Calu3 (cell line): ENCODE measurements at places on chromosomes 2 and 18.

- peaks cover 5% of the 10 kb centered on the region for H3K36me3 ChIP-seq
- no peak overlapping the region for H3K27ac ChIP-seq
- peaks cover 9% of the 10 kb centered on the region for H3K4me1 ChIP-seq
- H3K4me3 ChIP-seq, result no peak overlapping the region
Measured at GRCh38 chr2:151799886-151800292, 28.3 kb downstream of the ARL5A start.

- no peaks in the 10 kb centered on the region for H3K36me3 ChIP-seq
- H3K4me3 ChIP-seq, result no peak overlapping the region
- H3K27ac ChIP-seq, result no peak overlapping the region
- DNase-seq, result no peak
- peaks cover 34% of the 10 kb centered on the region for H3K27me3 ChIP-seq
- H3K4me1 ChIP-seq, result peaks cover 11% of the 10 kb centered on the region
Measured at GRCh38 chr2:47558116-47558767, 155.3 kb downstream of the MSH2 start.

- DNase-seq, result no peak
- H3K36me3 ChIP-seq, result no peaks in the 10 kb centered on the region
- no peak overlapping the region for H3K27ac ChIP-seq
- no peak overlapping the region for H3K4me3 ChIP-seq
Measured at GRCh38 chr2:221515864-221516263, 56.2 kb downstream of the EPHA4 start.

DNA sequence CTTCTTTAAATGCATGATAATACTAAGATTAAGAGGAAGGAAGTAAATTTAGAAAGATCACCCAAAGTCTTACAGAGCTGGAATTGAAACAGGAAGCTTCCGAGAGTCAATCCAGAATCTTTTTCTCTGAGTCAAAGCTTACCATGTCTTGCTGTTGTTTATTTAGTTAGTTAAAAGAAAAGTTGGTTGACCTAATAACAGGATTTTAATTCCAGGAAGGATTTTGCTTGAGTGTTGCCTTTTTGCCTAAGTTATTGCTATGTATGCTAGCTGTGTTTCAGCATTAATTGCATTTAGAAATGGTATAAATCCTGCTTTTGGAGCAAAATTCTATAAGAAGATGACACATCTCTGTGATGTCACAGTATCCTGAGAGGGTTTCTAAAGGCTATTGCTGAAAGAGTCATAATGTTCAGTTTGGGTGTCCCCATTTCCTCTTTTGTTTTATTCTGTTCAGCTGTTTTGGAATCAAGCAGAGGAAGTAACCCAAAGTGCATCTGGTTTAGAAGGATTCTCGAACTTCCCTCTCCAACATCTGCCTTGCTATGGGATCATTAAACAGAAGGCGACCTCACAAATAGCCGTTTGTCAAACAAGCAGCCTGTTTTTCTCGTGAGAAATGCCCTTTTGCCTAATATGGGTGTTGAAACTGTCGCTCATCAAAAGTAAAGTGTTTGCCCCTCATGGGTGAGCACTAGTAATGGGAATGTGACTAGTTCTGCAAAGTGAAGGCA is 271.5 kb upstream of the MMADHC start:
- no peaks in the 10 kb centered on the region for H3K27me3 ChIP-seq
- no peak for DNase-seq
- no peak overlapping the region for H3K4me3 ChIP-seq
- no peaks in the 10 kb centered on the region for H3K36me3 ChIP-seq
- no peak overlapping the region for H3K27ac ChIP-seq

DNA sequence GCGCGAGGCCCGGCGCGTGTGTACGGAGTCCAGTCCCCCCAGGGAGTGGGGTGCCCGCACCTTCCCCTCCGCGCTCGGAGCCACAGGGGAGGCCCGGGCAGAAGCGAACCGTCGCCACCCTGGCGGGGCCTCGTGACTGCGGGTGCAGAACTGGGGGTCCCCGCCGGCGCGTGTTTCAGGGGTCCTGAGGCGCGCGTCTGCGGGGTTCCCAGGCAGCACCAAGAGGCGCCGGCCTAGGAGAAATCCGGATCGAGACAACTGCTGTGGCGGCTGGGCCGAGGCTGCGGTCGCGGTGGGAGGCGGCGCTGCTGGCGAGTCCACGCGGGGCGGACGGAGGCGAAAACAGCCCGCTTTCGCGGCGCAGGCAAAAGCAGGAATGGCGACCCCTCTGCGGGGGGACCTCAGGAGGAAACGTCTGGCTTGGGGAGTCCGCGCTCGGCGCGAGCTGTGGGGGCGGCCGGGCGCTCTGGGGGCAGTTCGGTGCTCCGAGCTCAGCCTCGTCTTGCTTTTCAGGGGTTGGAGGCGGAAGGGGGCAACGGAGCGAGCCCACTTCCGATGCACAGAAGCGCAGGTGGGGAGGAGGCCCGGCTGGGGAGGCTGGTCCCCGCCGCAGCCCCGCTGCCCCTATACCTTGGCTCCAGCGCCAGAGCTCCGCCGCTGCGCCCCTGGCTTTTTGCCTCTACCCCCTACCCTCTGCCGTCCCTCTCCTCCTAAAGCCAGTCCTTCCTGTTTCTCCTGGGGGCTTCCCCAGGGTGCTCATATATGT is 81.5 kb upstream of the LDLRAD4 start:
- peak overlapping the region; percentile 89 for H3K4me3 ChIP-seq
- peak overlapping the region; percentile 69 for H3K27ac ChIP-seq
- H3K27me3 ChIP-seq, result peaks cover 8% of the 10 kb centered on the region
- DNase-seq, result peak; percentile 33
- peaks cover 24% of the 10 kb centered on the region for H3K4me1 ChIP-seq
- peaks cover 27% of the 10 kb centered on the region for H3K36me3 ChIP-seq

DNA sequence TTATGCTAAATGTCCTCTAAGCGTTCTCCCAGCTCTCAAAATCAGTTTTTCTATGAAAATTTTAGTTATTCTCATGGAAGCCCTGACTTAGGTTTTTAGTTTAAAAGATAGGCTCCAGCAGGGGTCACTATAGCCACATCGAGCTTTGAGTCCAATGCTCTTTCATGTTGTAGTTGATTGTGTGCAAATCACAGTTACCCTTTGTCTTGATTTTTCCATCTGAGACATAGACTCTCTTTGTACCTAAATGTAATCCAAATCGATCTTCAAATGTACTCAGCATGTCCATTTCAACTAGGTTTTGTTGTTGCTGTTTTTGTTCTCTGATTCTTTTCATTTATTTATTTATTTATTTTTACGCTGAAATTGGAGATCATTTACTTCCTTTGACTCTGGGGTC is 26.4 kb upstream of the MSTN start:
- H3K27me3 ChIP-seq, result no peaks in the 10 kb centered on the region
- DNase-seq, result peak; percentile 59
- H3K4me3 ChIP-seq, result no peak overlapping the region
- H3K36me3 ChIP-seq, result no peaks in the 10 kb centered on the region

DNA sequence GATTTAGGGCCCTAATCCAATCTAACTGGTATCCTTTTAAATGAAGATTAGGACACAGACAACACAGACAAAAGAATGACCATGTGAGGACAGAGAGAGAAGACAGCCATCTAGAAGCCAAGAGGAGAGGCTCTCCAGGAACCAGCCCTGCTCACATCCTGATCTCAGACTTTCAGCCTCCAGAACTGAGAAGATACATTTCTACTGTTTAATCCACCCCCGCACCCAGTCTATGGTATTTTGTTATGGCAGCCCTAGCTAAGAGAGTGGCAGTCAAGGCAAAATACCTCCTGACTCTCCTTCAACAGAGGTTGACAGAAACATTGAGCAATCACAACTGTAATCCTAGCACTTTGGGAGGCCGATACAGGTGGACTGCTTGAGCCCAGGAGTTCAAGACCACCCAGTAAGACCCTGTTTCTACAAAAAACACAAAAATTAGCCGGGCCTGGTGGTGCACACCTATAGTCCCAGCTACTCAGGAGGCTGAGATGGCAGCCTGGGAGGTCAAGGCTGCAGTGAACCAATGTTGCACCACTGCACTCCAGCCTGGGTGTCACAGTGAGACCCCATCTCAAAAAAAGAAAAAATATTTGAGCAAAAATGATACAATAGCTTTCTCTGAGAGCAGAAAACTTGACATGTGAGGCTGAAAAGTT is 34.7 kb downstream of the WDR33 start:
- H3K27me3 ChIP-seq, result no peaks in the 10 kb centered on the region
- H3K4me3 ChIP-seq, result no peak overlapping the region
- DNase-seq, result no peak
- H3K36me3 ChIP-seq, result no peaks in the 10 kb centered on the region
- H3K4me1 ChIP-seq, result peaks cover 5% of the 10 kb centered on the region

- H3K36me3 ChIP-seq, result no peaks in the 10 kb centered on the region
- peaks cover 3% of the 10 kb centered on the region for H3K4me1 ChIP-seq
- H3K27ac ChIP-seq, result no peak overlapping the region
Measured at GRCh38 chr2:3597567-3597966, 2.7 kb downstream of the COLEC11 start.

DNA sequence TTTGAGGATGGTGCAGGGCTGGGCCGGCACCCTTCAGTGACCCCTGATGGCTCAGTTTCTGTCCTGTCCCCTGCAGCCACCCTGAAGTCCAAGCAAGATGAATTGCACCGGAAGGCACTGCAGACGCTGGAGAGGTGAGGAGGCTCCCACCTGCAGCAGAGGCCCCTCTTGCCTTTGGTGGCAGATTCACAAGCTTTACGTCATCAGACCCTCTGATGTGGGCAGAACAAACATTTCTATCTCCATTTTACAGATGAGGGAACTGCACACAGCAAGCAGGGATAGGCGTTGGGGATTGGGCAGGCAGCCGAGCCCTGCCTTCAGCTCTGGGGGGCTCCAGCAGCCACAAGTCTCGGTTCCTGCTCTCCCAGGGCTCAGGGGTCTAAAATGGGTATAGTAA is 107.7 kb upstream of the MCFD2 start:
- no peak for DNase-seq
- H3K4me1 ChIP-seq, result peaks cover 10% of the 10 kb centered on the region
- H3K36me3 ChIP-seq, result peaks cover 30% of the 10 kb centered on the region
- H3K4me3 ChIP-seq, result no peak overlapping the region
- H3K27ac ChIP-seq, result no peak overlapping the region

- DNase-seq, result no peak
- no peak overlapping the region for H3K27ac ChIP-seq
- H3K36me3 ChIP-seq, result no peaks in the 10 kb centered on the region
- H3K4me1 ChIP-seq, result no peaks in the 10 kb centered on the region
- H3K27me3 ChIP-seq, result peaks cover 86% of the 10 kb centered on the region
- H3K4me3 ChIP-seq, result no peak overlapping the region
Measured at GRCh38 chr2:216735086-216735485, 39.7 kb upstream of the IGFBP5 start.

DNA sequence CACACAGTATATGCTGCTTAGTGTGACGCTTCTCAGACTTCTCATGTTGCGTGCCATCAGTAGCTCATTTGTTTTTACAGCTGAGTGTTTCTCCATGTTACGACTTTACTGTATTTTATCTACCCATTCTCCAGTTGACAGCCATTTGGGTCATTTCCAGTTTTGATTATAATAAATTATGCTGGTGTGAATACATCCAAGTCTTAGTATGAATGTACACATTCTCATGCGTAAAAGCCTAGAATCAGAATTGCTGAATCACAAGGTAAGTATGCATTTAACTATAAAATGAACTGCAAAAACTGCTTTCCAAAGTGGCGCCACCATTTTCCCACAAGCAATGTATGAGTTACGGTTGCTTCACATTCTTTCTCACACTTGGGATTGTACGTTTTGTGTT is 184.2 kb upstream of the SLC35G4 start:
- H3K4me3 ChIP-seq, result no peak overlapping the region
- H3K4me1 ChIP-seq, result no peaks in the 10 kb centered on the region
- no peak for DNase-seq
- H3K27ac ChIP-seq, result no peak overlapping the region
- no peaks in the 10 kb centered on the region for H3K36me3 ChIP-seq
